ENCODE measurements at places on chromosomes 3 and 15.
A peak's percentile ranks its signal among the peaks of the same experiment; 100 is the strongest.

GRCh38 chr15:58985443-58985842, 2.0 kb upstream of the RNF111 start:
- no peak for DNase-seq

DNA sequence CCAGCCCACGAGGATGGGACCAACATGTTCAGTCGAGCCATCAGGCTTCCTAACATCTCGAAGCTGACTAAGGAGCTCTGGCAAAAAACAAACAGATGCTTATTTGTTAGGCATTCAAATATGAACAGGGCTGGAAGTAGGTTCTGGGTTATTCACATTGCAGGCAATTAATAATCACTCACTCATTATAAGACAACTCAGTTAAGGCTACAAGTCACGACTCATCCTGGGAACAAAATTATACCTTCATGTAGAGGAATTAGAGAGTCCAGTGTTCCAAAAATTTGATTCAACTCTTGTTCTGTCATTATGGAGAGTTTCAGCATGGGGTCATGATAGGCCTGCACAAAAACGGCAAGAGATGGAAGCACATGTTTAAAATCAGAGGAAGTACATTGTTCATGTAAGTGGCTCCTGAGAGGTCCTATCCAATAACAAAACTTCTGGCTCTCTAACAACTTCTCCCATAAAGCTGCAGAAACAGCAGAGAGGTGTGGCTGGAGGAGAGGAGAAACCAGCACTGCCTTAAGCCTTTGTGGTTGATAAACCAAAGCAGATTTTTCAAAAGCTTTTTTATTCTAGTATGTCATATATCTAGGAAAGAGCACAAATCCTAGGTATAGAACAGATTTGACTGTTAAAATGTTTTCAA, 50.6 kb downstream of the ARHGEF3 start:
- no peak for DNase-seq

DNA sequence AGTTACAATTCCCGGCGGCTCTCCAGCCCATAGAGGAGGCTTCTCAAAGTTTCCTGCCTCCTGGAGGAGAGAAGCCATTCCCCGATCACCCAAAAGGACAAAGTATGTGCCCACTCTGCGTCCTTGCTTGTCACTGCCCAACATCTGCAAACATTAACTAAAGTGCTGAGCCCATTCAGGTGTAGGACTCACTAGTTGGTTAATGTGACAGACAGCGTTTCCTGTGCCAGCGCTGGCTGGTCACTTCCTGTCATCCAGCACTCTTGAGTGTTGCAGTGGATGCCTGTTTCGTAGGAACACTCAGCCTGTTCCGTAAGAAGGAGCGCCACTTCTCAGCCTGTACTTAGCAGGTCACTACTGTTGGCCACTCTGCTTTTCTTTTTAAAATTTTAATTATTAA, 100.3 kb downstream of the APBA2 start:
- DNase-seq = no peak

- DNase-seq = no peak
Measured at GRCh38 chr3:129747992-129748391, 141.5 kb upstream of the PLXND1 start.

GRCh38 chr15:31365655-31366127, 39.1 kb downstream of the KLF13 start:
- peak; percentile 72 for DNase-seq

- no peak for DNase-seq
Measured at GRCh38 chr15:66886241-66886675, 179.1 kb upstream of the SMAD3 start.

GRCh38 chr3:194671511-194671899, 486 bp downstream of the LSG1 start:
- DNase-seq = peak; percentile 59

GRCh38 chr3:146550743-146551510, 6.5 kb upstream of the PLSCR1 start:
- peak; percentile 82 for DNase-seq

- DNase-seq = no peak
Measured at GRCh38 chr3:175818811-175819464, 959.8 kb downstream of the NAALADL2 start.

DNA sequence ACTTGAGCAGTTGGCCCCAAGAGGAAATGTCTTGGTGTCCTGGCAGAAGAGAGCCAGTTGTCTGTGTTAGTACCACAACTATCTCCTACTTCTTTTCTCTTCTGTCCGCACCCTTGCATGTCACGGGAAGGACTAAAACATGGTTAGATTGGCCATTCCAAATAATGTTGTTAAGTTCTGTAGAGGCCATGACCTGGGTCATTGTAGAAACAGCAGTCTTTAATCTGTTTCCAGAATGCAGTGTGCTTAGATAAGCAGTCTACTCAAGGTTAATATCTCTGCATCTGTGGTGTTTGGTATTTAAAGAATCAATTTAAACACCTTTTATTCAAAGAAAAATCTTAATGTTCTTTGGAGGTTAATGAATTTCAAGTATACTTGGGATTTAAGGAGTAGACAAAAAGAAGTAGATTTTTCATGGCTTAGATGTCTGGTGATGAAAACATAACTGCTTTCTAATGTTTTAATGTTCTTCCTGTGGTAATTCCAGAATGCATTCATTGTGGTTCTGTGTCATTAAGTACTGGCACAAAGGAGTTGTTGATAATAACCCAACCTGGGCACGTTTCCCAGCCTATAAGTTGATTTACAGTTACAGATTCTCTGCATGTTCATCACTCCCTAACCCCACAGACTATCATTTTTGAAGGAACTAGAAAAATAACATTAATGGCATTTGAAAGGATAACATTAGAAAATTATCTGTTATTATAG, 58.9 kb downstream of the TMEM108 start:
- DNase-seq = no peak

DNA sequence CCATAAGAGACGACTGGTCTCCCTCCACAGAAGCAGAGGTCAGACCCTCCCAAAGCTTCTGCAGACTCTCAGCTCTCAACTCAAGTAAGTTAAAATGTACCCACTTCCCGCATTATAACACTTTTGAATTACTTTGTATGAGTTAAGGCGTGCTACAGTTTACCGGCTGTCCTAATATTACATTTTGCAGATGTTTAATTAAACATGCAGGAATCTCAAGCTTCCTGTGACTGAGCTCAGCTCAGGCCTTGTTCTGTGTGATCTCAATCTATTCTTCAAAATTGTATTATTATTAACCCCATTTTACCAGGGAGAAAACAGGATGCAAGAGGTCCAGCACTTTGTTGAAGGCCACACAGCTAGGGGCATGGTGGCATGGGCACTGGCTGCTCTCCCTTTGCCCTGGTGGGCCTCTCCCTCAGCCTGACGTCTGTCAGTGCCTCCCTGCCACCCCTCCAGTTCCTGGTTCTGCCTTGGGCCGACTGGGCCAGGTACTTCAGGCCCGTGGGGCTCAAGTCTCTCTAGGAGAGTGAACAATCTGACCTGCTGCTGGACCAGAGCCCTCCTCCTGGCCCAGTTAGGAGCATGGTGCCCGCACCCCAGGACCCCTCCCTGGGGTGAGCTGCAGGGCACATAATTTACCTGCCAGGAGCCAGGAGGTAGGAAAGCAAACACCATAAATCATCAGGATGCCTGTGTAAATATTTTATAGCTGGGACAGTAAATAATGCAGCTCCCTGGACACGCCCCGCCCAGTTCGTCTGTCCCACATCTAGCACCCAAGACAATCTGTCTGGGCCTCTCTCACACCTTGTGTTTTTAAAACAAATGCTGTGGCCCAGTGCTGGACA, 14.9 kb upstream of the RFT1 start:
- no peak for DNase-seq

DNA sequence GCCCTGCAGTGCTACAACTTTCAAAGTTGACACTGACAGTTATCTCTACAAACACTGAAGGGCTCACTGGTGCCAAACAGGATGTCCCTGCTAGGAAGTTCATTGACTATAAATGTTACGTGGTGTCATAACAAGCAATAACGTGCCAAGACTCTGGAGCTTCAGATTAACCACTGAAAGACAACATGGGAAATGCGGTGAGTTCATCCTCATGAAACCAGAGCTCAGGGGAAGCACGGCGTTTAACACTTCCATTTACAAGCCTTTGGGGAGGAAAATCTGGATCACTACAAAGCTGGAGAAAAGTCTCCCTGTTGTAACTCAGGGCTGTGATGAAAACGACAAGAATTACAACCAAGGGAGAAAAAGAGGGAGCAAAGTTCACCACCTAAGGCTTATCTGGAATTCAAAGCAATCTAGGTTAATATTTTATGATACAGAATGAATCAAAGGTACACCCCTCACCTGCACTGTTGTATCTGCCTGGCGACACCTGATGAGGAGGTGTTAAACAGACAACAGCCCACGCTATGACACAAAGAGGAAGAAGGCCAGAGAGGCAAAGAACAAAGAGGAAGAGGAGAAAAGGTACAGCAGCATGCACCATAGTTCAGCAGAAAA, 27.0 kb downstream of the SHQ1 start:
- DNase-seq = no peak

GRCh38 chr3:71069797-71070196, 513.7 kb downstream of the FOXP1 start:
- DNase-seq = no peak

DNA sequence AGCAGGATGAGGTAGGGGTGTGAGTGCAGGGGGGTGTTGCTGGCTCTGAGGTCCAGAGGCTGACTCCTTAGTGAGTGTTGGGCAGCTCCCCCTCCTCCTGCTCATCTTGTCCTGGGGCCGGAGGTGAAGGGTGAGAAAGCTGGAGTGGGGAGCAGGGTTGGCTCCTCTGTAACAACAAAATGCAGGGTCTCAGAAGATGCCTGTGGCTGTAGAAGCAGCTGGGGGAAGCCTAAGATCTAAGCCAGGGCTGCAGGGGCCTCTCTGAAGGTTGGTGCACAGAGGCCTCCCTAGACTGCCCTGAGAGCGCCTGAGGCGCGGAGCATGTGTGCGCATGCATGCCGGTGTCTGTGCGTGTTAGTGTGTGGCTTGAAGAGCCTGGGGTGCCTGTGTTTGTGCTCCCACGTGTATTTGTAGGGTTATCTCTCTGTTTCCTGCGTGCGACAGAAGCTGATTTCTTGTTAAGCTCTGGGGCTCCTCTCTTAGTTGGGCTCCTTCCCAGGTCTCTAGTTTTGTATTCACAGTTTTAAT, 5.3 kb upstream of the HDAC11 start:
- no peak for DNase-seq

DNA sequence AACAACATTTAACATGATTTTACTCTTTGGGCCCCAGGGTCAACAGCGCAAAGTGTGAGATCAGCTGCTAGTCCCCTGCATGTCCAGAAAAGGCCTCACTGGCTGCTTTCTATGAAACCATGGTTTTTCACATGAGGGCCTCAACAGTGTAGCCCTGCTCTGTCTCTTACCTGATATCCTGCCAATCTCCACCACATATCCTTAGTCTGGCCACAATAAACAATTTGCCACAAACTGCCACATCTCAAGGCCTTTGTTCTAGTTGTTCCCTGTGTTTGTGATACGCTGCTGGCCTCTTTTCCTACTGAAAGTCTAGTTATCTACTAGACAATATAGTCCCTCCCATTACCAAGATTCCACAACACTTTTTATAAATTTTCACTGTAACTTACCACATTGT, 17.7 kb downstream of the VPS39 start:
- no peak for DNase-seq

DNA sequence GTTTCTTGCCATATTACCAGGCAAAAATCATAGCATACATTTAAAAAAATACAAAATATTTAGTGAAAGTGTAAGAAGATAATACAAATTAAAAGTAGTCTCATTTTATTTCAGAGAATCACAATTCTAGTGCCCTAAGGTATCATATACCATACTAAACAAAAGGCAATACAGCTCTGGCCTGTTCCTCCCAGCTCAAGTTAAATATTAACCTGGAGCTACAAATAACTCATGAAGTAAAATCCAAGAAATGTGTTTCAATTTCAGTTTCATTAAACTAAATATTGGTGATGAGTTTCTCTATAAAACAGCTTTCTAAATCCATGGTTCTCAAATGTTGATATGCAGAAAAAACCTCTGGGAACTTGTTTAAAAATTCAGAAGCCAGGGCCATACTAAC, 67.7 kb downstream of the INO80 start:
- no peak for DNase-seq

DNA sequence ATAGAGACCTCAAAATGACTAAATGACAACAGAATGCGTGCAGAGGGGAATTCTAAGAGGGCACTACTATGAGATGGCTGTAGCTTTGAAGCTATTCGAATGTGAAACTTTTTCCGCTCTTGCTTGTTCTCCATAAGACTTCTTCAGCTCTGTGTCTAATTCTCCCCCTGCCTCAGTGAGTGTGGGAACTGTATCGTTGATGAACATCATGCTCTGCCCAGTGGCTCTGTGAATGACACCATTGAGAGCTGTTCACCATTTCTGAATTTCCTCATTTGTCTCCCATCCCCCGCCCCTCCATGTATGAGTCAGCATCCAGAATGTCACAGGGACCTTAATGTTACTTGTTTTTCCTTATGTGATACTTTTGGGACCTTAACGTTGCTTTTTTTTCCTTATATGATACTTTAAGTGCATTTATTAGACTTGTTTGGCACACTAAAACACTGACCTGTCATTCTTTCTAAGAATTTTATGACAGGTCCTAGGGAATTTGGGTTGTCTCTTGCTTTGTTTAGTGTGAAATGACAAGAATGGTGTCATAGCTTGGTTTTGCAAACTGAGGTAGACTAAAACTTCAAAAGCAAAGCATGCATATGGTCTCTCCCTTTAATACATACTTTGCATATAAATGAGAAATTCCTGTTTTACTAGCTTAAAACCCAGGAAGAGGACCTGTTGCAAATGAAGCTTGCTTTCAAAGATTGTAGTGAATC, 99.6 kb downstream of the FNDC3B start:
- DNase-seq = no peak

- DNase-seq = no peak
Measured at GRCh38 chr3:127145266-127145665, 47.7 kb upstream of the PRR23E start.

- DNase-seq = peak; percentile 6
Measured at GRCh38 chr15:71627188-71627587, 183.2 kb upstream of the NR2E3 start.

- DNase-seq = no peak
Measured at GRCh38 chr3:102497571-102497970, 62.8 kb downstream of the ZPLD1 start.

GRCh38 chr3:159624616-159625015, 364.0 kb upstream of the IL12A start:
- no peak for DNase-seq

GRCh38 chr3:176416870-176417269, 780.4 kb downstream of the TBL1XR1 start:
- DNase-seq = no peak

DNA sequence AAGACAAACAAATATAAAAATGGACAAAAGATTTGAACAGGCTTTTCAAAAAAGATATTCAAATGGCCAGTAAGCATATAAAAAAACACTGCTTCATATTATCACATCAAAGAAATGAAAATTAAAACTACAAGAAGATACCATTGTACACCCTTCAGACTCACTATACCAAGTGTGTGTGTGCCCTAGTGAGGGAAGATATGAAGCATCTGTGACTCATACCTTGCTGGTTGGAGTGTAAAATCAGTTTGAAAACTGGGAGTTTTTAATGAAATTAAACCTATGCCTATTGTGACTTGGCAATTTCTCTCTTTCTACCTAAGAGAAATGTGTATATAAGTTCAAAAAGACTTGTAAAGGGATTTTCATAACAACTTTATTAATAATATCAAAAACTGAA, 23.5 kb upstream of the SLC15A2 start:
- DNase-seq = no peak
